SJSA1 (cell line): ENCODE measurements at places on chromosomes 5 and 9. TPM values are rescaled to one million over a fixed set of nuclear protein-coding genes. Genes with fewer than 3 reads are reported as not detected.

GRCh38 chr5:168681556-168682183, 102.5 kb upstream of the PANK3 start:
- H3K27ac ChIP-seq = no peak overlapping the region
- H3K4me3 ChIP-seq = no peak overlapping the region
- H3K36me3 ChIP-seq = peaks cover 6% of the 10 kb centered on the region; the same call in 1 of the 2 replicates
- peaks cover 15% of the 10 kb centered on the region for H3K4me1 ChIP-seq

- H3K27me3 ChIP-seq = 0 out of 2 replicates have a peak, but pooled peaks cover under 1% of the 10 kb centered on the region
- H3K4me1 ChIP-seq = peaks cover 7% of the 10 kb centered on the region
- DNase-seq = no peak
- H3K27ac ChIP-seq = no peak overlapping the region
- H3K36me3 ChIP-seq = no peaks in the 10 kb centered on the region
Observed at GRCh38 chr5:135440916-135441315, 6.2 kb downstream of the DCANP1 start.

DNA sequence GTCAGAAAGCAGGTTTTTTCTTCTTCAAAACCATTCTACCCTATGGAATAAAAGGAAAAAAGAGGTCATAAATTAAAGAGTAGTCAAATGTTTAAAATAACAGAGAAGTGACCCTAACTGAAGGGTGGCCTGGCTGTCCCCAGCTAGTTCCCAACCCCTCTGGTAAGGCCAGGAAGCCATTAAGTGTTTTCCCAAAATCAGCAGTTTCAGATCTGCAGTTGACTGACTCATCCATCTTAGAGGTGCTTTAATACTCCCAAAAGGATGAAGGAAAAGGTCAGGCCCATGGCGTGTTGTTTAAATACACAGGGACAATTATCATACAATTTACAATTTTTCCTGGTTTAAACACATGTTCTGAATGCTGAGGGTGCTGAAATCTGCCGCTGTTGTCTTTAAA, 47.9 kb upstream of the TBC1D9B start:
- H3K4me1 ChIP-seq = no peaks in the 10 kb centered on the region
- H3K4me3 ChIP-seq = no peak overlapping the region
- no peaks in the 10 kb centered on the region for H3K36me3 ChIP-seq
- DNase-seq = no peak
- peaks cover 4% of the 10 kb centered on the region for H3K27me3 ChIP-seq

DNA sequence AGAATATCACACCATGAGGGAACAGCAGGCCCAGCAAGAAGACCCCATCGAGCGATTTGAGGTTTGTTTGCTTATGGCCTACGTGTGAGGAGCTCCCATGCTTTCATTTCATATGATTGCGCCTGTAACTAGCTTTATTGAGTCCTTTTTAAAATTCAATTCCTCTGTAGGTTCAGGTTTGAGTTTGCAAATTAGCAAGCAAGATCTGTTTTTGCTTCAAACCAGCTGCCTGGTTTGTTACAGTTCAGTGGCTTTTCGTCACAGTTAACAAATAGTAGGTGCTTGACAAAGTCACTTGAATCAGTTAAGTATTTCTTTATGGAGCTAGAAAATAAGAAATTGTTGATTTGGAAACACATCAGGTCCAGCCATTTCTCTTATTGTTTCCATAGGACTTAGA, 56.3 kb downstream of the GPR21 start:
- no peaks in the 10 kb centered on the region for H3K27me3 ChIP-seq
- no peaks in the 10 kb centered on the region for H3K4me1 ChIP-seq
- H3K4me3 ChIP-seq = no peak overlapping the region
- H3K36me3 ChIP-seq = peaks cover 15% of the 10 kb centered on the region
- no peak for DNase-seq

- H3K4me3 ChIP-seq = no peak overlapping the region
- H3K36me3 ChIP-seq = no peaks in the 10 kb centered on the region
- H3K27me3 ChIP-seq = no peaks in the 10 kb centered on the region
- H3K27ac ChIP-seq = no peak overlapping the region
- no peaks in the 10 kb centered on the region for H3K4me1 ChIP-seq
- DNase-seq = no peak
Observed at GRCh38 chr9:8858596-8859161, 1059.1 kb upstream of the DMAC1 start.

GRCh38 chr5:137250421-137250820, 248.7 kb downstream of the SPOCK1 start:
- H3K4me3 ChIP-seq = no peak overlapping the region
- no peaks in the 10 kb centered on the region for H3K27me3 ChIP-seq
- H3K36me3 ChIP-seq = no peaks in the 10 kb centered on the region
- DNase-seq = no peak
- H3K27ac ChIP-seq = no peak overlapping the region

- H3K4me1 ChIP-seq = no peaks in the 10 kb centered on the region
- no peak within 1 kb of the TSS for H3K27ac ChIP-seq
- no peak for DNase-seq
- H3K27me3 ChIP-seq = peaks cover 74% of the 10 kb centered on the region
- no peak within 1 kb of the TSS for H3K4me3 ChIP-seq
Observed at GRCh38 chr5:1445313-1445688, at the start of gene SLC6A3. Gene SLC6A3 (minus strand): TSS chr5:1445440. CDS start chr5:1443197, 2,243 bp downstream.

DNA sequence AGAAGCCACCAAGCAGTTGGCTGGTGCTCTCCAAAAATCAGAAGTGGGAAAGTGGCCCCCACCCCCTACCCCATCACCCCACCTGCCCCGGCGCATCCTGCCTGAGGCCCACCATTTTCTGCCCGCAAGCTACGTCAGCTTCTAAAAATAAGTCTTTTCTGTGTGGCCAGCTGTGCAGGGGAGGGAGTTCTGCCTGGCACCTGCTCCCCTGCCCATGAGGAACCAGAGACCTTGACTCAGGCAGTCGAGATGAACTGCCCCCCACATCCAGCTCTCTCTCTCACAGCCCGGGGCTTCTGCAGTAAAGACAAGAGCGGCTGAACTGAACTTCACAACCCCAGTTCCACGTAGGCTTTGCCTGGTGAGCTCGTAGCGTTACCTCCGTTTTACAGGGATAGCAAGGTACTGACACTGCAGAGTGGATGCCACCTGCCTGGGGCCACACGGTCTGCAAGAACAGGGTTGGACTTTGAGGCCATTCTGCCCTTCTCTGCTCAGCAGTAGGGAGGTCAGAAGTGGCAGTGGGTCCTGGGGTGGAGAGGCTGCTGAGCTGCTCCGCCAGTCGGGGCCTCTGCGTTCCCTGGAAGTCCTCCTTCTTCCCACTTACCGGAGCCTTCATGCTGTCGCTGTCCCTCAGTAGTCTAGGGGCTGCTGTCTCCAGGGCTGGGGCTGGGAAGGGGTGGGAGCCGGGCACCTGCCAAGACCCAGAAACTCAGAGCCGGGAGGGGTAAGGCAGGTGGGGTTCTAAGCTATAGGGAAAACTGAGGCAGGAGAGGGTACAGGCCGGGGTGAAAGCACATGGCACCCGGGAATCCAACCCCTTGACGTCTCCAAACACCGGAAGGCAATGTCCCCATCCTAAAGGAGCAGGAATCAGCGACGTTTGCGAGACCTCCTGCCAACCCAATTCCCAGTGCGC, 781 bp downstream of the ST6GALNAC4 start:
- H3K36me3 ChIP-seq = peaks cover 24% of the 10 kb centered on the region
- H3K27me3 ChIP-seq = no peaks in the 10 kb centered on the region
- H3K4me3 ChIP-seq = peak overlapping the region; percentile 53
- peaks cover 43% of the 10 kb centered on the region for H3K4me1 ChIP-seq

DNA sequence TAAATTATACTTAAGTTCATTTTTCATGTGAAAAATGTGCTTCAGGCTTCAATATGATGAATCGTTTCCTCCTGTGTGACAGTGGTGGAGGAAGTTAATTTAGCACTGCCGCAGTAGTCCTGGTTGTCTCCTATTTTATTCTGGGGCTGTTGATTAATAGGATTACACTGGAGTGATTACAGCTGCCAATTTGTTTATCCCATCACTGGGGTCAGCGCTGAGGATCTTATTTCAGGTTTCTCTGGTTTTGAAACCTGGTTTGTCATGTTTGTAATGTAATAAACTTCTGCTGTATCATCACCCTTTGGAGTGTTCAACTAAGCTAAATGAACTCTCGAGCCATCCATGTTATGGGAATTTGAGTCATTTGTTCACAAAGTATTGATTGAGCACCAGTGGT, 241.7 kb upstream of the KCNN2 start:
- H3K27ac ChIP-seq = no peak overlapping the region
- no peaks in the 10 kb centered on the region for H3K4me1 ChIP-seq
- no peak for DNase-seq

DNA sequence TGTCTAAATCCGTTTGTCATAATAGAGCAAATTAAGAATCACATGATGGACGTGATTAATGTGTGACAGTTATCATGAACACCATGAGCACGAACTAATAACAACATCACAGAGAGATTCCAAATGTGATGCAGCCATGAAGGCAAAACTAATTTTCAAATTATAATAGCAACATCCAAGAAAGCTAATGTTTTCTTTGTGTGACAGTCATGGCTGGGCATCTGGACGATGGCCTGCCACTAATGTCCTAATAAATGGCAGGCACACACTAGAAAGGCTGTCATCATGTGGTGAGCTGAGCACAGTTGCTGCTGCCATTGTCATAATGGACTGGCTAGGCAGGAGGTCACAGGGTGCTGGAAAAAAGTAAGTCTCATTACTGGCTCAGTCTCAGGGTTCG, 280.0 kb upstream of the EFNA5 start:
- H3K36me3 ChIP-seq = 0 out of 2 replicates have a peak, but pooled peaks cover 4% of the 10 kb centered on the region
- DNase-seq = no peak
- H3K27me3 ChIP-seq = no peaks in the 10 kb centered on the region
- H3K4me1 ChIP-seq = no peaks in the 10 kb centered on the region
- H3K4me3 ChIP-seq = no peak overlapping the region

DNA sequence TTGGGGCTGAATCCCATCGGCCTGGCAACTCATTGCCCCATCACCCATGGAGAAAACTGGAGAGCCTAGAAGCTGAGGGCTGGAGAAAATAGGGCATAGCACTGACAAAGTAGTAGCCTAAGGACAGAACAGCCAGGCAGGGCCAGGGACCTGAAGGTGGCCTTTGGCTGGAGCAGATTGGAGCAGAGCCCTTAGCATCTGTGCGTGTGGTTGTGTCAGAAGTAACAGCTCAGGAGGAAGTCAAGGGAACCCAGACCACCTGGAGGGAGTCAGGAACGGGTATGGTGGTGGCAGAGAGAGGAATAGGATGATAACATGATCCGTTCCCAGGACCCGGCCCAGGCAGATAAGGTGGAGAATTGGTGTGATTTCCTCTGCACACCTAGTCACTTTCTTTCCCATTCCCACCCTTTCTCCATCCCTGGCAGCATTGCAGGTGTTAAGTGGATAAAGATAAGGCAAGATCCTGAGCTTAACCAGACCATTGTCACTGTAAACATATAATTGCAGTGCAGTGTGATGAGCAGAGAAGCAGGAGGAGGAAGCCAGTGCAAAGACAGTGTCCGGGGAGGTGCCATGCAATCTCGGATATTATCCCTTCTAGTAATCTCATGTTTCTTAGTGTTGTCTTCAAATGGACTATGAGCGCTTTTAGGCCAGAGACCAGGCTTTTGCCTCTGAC, 67.0 kb downstream of the NDFIP1 start:
- DNase-seq = no peak
- no peaks in the 10 kb centered on the region for H3K36me3 ChIP-seq
- no peak overlapping the region for H3K27ac ChIP-seq
- no peaks in the 10 kb centered on the region for H3K27me3 ChIP-seq

- H3K4me1 ChIP-seq = no peaks in the 10 kb centered on the region
- H3K36me3 ChIP-seq = no peaks in the 10 kb centered on the region
- no peaks in the 10 kb centered on the region for H3K27me3 ChIP-seq
- H3K27ac ChIP-seq = no peak overlapping the region
- DNase-seq = no peak
Observed at GRCh38 chr9:70101265-70101664, 57.6 kb downstream of the MAMDC2 start.

DNA sequence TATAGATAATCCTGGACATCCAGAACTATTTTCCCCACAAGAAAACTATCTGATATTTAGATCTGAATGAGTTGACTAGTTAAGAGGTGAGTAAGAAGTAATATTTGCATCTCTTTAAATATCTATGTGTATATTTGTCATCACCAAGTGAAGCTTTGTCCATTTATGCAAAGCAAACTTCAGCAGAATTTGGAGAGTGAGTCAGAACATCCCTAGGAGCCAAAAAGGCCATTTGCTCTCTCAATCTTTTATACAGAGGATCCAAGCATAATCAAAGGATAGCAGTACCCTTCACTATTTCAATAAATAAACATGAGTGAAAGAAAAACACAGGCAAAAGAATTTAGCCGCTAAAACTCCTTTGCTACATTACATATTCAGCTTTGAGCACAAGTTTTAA, 454.4 kb downstream of the NR2F1-AS1 start:
- no peaks in the 10 kb centered on the region for H3K27me3 ChIP-seq
- H3K27ac ChIP-seq = no peak overlapping the region
- no peak for DNase-seq
- no peak overlapping the region for H3K4me3 ChIP-seq
- no peaks in the 10 kb centered on the region for H3K36me3 ChIP-seq
- peaks cover 14% of the 10 kb centered on the region for H3K4me1 ChIP-seq

- H3K4me3 ChIP-seq = no peak overlapping the region
- DNase-seq = no peak
- H3K27ac ChIP-seq = no peak overlapping the region
- no peaks in the 10 kb centered on the region for H3K27me3 ChIP-seq
- peaks cover 8% of the 10 kb centered on the region for H3K4me1 ChIP-seq
Observed at GRCh38 chr9:129076640-129077037, 4.3 kb upstream of the DOLPP1 start.

- no peaks in the 10 kb centered on the region for H3K27me3 ChIP-seq
- no peaks in the 10 kb centered on the region for H3K36me3 ChIP-seq
- no peaks in the 10 kb centered on the region for H3K4me1 ChIP-seq
- no peak overlapping the region for H3K4me3 ChIP-seq
- H3K27ac ChIP-seq = no peak overlapping the region
Observed at GRCh38 chr5:85278193-85278592, 893.5 kb upstream of the EDIL3 start.

DNA sequence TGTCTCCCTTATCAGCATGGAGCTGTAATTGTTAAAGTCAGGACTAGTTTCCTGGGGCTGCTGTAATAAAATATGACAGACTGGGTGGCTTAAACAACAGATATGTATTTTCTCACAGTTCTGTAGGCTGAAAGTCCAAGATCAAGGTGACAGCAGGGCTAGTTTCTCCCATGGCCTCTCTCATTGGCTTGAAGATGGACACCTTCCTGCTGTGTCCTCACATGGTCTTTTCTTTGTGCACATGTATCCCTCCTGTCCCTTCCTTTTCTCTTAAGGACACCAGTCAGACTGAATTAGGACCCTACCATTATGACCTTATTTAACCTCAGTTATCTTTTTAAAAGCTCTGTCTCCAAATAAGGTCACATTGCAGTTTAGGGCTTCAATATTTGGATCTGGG, 700.5 kb upstream of the MEF2C start:
- no peak overlapping the region for H3K27ac ChIP-seq
- H3K4me3 ChIP-seq = no peak overlapping the region
- H3K4me1 ChIP-seq = peaks cover 8% of the 10 kb centered on the region
- no peak for DNase-seq
- no peaks in the 10 kb centered on the region for H3K27me3 ChIP-seq
- H3K36me3 ChIP-seq = no peaks in the 10 kb centered on the region

Gene GFI1B
- total RNA-seq = 0.05 TPM in 1 of 2 replicates, not detected in the other

Gene EIF4E1B
- total RNA-seq = not detected in 2 replicates

Gene OGN
- total RNA-seq = not detected in 2 replicates

Gene CAMK4
- 2.7 and 3.6 TPM in 2 replicates for total RNA-seq

Gene FOXD4
- total RNA-seq = 0.24 TPM in 1 of 2 replicates, not detected in the other

Gene SHISAL2B
- total RNA-seq = not detected in 2 replicates

Gene NRARP
- 0.97 and 1.2 TPM in 2 replicates for total RNA-seq

Gene MARVELD2
- 0.13 and 0.16 TPM in 2 replicates for total RNA-seq

Gene GDNF
- total RNA-seq = 2.9 and 5.8 TPM in 2 replicates

Gene AQP3
- not detected in 2 replicates for total RNA-seq
